WTC11 (cell line): ENCODE measurements at places on chromosomes 6 and 20. TPM values are rescaled to one million over a fixed set of nuclear protein-coding genes. Genes with fewer than 3 reads are reported as not detected.

- H3K27ac ChIP-seq: no peak overlapping the region
- H3K27me3 ChIP-seq: no peaks in the 10 kb centered on the region
- no peak overlapping the region for H3K4me3 ChIP-seq
- no peak for DNase-seq
- no peaks in the 10 kb centered on the region for H3K36me3 ChIP-seq
These were observed 7.5 kb downstream of the DEF6 start for GRCh38 chr6:35305117-35305516.

The KHDC1L gene
- total RNA-seq: 0.28 TPM in 1 of 3 replicates, not detected in the others

The PDYN gene
- 0.14 to 0.28 TPM (median 0.21 TPM) in 3 replicates for total RNA-seq

- H3K36me3 ChIP-seq: peaks cover 27% of the 10 kb centered on the region
- peaks cover 20% of the 10 kb centered on the region for H3K27me3 ChIP-seq
- no peak overlapping the region for H3K27ac ChIP-seq
- H3K4me1 ChIP-seq: peaks cover 40% of the 10 kb centered on the region
- no peak overlapping the region for H3K4me3 ChIP-seq
These were observed 29.3 kb downstream of the CST8 start for GRCh38 chr20:23520185-23520584.

DNA sequence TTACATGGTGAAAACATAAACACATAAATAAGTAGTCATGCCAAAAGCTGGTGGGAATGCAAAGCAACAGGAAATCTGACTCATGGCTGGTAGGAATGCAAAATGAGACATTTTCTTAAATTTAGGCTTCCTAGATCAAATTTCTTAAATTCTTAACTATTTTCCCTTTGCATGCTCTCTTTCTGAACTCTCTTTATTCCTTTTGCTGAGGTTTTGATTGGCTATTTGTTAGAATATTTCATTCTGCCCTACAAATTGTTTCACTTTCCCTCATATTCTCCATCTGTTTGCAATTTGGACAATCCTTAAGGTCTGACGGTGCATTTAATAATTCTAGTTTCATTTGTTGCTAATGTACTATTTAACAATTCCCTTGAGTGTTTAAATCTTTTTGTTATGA, 437.5 kb upstream of the RGS17 start:
- no peak overlapping the region for H3K27ac ChIP-seq
- DNase-seq: no peak
- H3K27me3 ChIP-seq: no peaks in the 10 kb centered on the region
- no peaks in the 10 kb centered on the region for H3K36me3 ChIP-seq
- H3K4me3 ChIP-seq: no peak overlapping the region
- H3K4me1 ChIP-seq: 0 out of 2 replicates have a peak, but pooled peaks cover 3% of the 10 kb centered on the region

DNA sequence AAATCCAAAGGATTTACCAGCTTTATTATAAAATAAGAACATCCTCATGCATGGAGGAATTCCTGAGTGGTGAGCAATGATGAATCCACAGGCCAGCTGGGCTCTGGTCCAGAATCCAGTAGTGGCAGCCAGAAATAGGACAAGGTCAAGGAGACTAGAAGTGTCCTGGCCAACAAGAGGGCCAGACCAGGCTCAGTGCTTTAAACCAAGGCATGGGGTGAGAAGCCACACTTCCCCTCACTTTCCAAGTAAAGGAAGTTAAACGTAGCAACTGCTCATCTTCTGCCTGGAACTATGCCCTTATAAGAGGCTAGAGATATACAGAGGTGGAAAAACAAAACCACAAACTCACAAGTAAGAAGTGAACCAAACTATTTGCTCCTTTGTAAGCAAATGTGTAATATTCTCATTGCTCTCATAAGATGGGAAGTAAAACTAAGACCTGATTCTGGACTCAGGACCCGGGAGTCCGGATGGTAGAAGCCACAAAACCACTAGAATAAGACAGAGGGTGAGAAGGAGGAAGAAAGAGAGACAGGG, 253.2 kb downstream of the UST start:
- no peak overlapping the region for H3K27ac ChIP-seq
- H3K4me1 ChIP-seq: peaks cover 20% of the 10 kb centered on the region
- DNase-seq: no peak
- H3K4me3 ChIP-seq: no peak overlapping the region
- no peaks in the 10 kb centered on the region for H3K27me3 ChIP-seq

The CLPSL1 gene
- 0.34 to 0.55 TPM (median 0.42 TPM) in 3 replicates for total RNA-seq

DNA sequence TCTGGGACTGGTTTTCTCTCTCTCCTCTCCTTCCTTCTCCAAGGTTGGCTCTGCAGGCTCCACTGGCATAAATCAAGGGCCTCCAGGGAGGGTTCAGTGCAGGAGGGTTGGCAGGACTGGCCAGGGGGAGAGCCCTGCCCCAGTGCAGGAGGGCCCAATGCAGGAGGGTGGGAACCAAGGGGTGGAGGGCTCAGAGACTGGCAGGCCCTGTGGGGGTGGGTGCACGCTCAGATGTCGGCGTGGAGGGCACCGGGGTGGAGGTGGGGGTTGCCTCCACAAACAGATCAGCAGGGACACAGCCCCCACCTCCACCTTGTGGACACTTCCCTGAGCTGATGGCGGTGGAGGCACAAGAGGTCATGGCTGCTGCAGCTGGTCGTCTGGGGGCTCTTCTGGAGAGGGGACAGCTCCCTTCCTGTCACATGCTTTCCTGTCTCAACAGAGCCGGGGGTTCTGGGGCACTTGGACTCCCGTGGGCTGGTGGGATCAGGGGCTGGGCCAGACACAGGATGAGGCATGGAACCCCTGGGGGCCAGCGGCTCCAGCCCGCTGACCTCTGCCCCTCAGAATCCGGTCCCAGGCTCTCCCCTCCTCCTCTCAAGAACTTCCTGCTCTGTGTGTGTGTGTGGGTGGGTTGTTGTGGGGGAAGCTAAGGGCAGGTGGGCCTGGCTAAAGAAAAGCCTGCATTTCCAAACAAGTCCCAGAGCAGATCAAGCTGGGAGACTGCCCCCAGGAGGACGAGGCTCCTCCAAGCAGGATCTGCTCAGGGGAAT, 2.7 kb upstream of the ABHD16B start:
- peaks cover 4% of the 10 kb centered on the region; the same call in 1 of the 2 replicates for H3K36me3 ChIP-seq
- H3K27me3 ChIP-seq: peaks cover 9% of the 10 kb centered on the region
- peak overlapping the region; percentile 43 for H3K4me3 ChIP-seq
- DNase-seq: no peak
- H3K27ac ChIP-seq: peak overlapping the region; percentile 86
- peaks cover 47% of the 10 kb centered on the region for H3K4me1 ChIP-seq

DNA sequence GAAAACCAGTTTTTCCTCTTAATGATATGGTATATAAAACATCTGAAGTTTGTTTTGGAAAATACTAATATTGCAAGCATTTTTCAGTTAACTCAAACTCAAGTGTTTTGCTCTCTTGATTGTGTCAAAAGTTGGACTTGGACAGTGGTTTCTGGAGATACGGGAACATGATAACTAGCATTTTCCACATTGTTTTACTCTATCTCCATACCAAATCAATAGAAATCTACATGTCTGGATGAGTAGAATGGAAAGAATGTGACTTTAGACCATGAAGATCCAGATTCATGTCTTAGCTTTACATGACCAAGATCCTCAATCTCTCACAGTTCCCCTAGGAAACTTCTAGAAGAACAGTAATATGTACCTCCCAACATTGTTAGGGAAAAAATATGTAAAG, 22.2 kb upstream of the FBXO30 start:
- H3K4me3 ChIP-seq: no peak overlapping the region
- peaks cover 24% of the 10 kb centered on the region for H3K4me1 ChIP-seq
- H3K27ac ChIP-seq: no peak overlapping the region
- DNase-seq: no peak
- no peaks in the 10 kb centered on the region for H3K36me3 ChIP-seq

The MBOAT1 gene
- total RNA-seq: 16.3 to 22.9 TPM (median 16.5 TPM) in 3 replicates

GRCh38 chr20:313948-314347, 11.4 kb upstream of the SOX12 start:
- peaks cover 16% of the 10 kb centered on the region for H3K4me1 ChIP-seq
- no peaks in the 10 kb centered on the region for H3K36me3 ChIP-seq
- DNase-seq: no peak
- no peaks in the 10 kb centered on the region for H3K27me3 ChIP-seq
